ENCODE measurements at places on chromosomes 2 and 18. TPM values are rescaled to one million over a fixed set of nuclear protein-coding genes. Genes with fewer than 3 reads are reported as not detected.

- no peak for ATAC-seq
These were observed 304.6 kb downstream of the XIRP2 start for GRCh38 chr2:167192833-167193232.

- ATAC-seq, result peak; percentile 99
These were observed 13.3 kb upstream of the SP3 start for GRCh38 chr2:173978447-173978846.

GPAT2 gene
- total RNA-seq, result 28.2 TPM

DNA sequence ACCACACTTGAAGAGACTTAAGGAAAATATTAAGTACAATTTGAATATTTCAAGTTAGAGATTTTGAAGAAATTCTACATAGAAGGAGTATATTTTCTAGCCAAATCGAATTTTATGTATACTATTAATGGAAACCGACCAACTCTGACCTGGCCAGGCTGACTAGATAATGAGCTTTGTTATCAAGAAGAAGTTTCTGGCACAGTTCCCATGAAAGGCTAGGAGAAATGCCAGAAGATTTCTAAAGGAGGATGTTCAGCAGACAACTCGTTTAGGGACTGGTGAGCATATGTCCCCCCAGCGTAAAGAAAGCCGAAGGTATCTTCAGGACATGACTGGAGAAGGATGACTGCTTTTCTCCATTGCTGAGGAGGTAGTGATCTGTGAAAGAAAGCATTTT, 127.3 kb downstream of the DIS3L2 start:
- no peak for ATAC-seq

GRCh38 chr2:71833855-71834560, 313.7 kb downstream of the CYP26B1 start:
- ATAC-seq, result no peak

GRCh38 chr18:13258921-13259320, 40.4 kb downstream of the LDLRAD4 start:
- no peak for ATAC-seq

SLC4A3 gene
- total RNA-seq, result not detected

CXCR1 gene
- total RNA-seq, result not detected

DNA sequence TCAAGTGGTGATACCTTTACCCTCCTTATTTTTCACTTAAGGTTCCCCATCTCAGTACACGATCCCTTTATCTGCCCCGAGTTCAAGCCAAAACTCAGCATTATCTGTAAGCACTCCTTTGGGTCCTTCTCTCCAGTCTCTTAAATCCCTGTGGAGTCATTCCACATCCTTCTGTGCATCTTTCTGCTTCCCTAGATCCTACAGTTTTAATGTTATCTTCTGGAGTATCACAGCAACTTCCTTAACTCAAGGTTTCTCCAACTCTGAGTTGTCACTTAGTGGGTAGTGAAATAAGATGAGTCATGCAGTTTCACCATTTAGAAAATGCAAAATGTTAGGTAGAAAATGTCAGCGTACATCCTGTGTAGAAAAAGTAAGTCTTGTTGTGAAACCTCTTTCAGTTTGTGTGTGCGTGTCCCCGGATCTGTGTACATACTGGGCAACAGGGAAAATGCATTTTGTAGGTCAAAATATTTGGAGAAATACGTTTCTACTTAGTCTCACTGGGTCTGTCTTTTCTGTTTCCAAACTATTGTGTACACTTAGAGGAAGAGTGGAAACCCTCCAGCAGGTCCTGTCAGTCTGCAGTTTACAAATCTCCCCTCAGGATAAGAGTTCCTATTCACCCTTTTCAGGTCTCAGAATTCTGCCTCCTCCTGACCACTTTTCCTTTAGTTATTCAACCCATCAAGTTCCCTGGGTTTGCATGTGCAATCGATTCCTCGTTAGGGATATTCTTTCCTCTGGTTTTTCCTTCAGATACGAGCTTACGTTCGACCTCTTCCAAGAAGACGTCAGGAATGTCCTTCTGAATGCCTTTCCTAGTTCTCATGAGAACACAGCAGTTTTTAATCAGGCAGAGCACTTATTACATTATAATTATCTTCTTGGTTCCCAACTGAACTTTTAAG, 154.8 kb downstream of the TGIF1 start:
- peak; percentile 76 for ATAC-seq

DNA sequence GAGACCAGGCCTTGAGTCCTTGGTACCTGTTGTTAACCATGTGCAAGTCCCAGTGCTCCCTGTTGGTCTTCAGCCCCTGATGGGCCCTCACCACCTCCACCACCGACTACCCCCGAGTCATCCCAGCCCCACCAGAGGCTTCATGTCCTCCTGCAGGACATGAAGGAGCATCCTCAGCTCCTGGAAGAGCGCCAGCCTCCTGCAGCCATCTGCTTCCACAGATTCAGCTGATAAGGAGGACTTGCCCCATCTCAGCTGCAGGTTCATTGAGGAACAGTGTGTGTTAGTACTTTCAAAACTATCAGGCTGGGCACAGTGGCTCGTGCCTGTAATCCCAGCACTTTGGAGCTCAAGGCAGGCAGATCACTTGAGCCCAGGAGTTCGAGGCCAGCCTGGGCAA, 151.9 kb downstream of the ATP9B start:
- ATAC-seq, result no peak

EFR3B gene
- total RNA-seq, result 0.24 TPM

DNA sequence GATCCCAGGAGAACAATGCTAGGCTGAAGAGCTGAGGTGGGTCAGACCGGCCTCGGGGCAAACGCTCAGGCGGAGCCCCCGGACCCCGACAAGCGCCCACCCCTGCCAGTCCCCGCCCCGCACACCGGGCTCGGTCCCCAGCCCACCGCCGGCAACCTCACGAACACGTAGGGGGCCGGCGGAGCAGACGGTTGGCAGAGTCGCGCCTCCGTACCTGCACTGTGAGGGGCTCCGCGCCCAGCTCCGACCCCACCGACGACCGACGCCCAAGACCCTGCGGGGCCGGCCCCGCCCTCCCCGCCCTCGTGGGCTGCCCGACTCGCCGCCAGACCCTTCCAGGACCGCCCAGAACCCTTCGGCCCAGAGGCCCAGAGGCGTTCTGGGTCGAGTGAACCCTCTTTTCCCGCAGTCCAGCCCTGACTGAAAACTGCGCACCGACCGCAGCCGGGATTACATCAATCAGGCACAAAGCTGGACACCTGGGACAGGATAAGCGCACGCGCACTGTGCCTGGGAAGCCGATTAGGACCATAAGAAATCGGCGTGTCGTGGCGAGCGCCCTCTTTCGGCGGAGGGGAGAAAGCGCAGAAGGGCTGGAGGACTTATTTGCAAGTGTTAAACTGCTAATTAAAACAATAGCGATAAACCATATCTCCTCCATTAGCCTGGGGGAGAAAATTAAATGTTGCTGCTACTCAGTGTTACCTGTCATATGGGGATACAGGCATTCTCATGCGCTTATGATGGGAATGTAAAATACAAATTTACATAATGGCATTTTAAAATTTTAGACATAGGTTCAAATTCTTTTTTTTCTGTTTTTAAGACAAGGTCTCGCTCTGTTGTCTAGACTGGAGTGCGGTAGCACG, 11.7 kb upstream of the DCTN1 start:
- ATAC-seq, result peak; percentile 69

DNA sequence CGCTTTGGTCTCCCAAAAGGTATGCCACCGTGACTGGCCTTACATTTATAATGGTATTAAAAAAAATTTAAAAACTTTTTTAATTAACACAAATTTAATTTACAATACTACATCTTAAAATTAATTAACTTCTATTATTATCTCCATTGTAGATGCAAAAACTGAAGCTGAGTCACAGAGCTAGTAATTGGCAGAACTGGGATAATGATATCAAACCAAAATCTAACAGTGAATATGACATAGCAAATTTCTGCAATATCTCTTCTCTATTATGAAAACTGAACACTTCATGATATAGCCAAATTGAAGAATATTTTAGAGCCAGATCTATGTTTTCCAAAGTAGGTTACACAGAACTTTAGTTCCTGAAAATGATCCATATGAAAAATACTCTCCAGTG, 66.4 kb upstream of the CHAC2 start:
- no peak for ATAC-seq

AGAP1 gene
- total RNA-seq, result 2.2 TPM

DNA sequence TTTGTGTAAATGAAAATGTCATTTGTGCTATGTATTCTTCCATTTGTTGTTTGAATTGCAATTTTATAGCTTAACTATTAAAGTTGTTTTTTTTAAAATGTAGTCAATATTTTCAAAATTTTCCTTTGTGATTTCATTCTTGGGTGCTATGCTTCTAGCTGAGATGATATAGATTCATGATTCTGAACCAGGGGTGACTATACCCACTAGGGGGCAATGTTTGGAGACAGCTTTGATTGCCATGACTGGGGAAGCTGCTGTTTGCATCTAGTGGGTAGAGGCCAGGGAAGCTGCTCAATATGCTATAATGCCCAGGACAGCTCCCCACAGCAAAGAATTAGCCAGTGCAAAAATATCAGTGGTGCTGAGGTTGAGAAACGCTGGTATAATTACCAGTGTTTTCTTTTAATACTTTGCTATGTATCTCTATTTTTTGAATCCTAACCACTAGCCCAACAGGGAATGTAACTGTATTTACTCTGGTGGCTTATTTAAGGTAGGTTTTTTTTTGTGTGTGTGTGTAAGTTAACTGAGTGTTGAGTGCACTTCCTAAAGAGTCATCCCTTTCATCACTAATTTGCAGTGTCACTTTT, 99.7 kb downstream of the MEP1B start:
- peak; percentile 56 for ATAC-seq

DNAJC10 gene
- 27.4 TPM for total RNA-seq

DNA sequence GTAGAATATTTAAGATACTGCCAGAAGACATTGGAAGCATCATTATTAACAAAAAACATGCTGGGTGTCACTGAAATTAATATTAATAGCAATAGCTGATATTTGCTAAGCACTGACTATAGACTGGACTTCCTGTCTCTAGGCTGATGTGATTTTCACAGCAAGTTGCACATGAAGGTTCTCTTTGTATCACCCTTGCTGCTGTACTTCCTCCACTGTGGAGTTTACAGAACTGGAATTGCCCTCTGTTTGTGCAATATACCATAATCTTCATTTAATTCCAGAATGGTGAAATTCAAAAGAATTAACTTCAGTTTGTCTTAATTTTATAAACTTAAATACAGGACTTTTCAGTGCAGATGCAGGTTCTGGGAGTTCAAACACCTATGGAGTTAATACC, 585.1 kb downstream of the RNF144A start:
- ATAC-seq, result no peak

DNA sequence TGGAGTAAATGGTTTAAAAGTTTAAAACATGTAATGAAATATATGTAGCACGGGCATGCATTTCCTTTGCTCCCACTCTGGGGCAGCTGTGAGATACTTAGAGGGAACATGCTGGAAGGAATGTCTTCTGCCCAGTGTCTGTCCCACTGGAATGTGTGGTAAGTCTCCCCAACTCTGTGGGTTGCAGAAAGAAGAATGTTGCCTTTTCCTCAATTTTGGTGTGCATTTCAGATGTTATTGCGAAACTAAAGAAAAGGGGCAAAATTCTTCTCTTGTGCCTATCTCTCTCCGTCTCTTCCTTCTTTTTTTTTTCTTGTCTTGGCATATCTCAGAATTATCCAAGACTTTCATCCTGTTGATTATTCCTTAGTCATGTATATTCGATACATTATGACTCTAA, 201.1 kb downstream of the SH3RF3 start:
- ATAC-seq, result no peak

- peak; percentile 20 for ATAC-seq
These were observed 6.6 kb downstream of the HPCAL1 start for GRCh38 chr2:10309286-10309685.

- ATAC-seq, result no peak
These were observed 141.1 kb downstream of the IRS1 start for GRCh38 chr2:226658555-226658954.

GRCh38 chr2:134337631-134338030, 83.8 kb downstream of the MGAT5 start:
- no peak for ATAC-seq

DNA sequence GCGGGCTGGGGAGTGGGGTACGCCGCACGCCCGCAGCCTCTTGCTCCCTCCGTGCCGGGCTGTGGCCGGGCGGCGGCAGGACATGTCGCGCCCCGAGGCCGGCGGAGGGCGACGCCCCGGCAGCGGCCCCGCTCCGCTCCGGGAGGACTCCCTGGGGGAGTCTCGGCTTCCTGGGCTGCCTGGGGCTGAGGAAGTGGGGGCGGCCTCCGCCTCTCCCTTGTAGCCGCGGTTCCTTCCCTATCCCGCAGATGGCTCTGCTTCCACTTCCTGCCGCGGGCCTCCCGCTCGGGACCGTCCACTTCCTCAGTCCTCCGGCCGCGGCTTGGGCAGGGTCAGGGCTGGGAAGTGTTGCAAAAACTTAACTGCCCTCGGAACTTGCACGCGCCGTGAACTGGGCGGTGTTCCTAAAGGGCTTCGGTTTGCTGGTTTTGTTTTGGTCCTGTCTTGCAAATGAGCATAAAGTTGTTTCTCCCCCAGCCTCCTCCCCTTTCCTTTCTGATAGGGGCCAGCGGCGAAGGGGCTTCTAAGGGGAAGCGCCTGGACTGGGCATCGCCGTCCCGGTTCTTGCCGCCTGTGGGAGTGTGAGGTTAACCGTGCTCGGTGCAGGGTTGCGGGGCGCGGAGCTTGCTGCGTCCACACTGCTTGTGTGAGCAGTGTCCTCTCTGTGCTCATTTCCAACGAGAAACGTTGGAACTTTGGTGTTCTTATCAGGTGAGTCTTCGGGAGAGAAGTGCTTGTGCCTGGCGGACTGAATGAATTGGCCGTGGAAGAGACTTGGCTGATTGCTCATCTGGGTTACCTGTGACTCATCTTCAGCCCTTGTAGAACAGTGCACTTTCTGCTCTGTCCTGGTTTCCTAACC, 600 bp downstream of the RALB start:
- peak; percentile 60 for ATAC-seq

AMER3 gene
- total RNA-seq, result not detected

GRCh38 chr18:28175150-28175929, 1.6 kb downstream of the CDH2 start:
- no peak for ATAC-seq

DNA sequence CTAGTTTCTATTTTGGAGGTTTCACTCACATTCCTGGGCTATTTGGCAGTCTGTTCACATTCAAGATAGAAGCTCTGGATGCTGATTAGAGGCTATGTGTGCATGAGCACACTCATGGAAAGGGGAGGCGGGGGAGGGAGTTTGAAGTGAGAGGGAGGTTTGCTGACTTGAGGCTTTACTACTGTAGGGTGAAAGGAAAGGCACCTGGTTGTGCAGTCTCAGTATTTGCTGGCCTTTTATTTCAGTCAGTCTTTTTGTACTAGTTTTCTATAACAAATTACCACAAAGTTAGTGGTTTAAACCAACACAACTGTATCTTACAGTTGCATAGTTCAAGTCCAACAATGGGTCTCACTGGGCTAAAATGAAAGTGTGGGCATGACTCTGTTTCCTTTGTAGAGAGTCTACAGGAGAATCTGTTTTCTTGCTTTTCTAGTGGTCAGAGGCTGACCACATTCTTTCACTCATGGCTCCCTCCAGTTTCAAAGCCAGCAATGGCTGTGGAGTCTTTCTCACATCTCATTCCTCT, 47.7 kb upstream of the NR4A2 start:
- ATAC-seq, result peak; percentile 85

LIPG gene
- not detected for total RNA-seq

DRC1 gene
- not detected for total RNA-seq

TMEM87B gene
- 19.9 TPM for total RNA-seq
